NB4 (cell line): ENCODE measurements at places on chromosomes 6 and 20.
A peak's percentile ranks its signal among the peaks of the same experiment; 100 is the strongest.

DNA sequence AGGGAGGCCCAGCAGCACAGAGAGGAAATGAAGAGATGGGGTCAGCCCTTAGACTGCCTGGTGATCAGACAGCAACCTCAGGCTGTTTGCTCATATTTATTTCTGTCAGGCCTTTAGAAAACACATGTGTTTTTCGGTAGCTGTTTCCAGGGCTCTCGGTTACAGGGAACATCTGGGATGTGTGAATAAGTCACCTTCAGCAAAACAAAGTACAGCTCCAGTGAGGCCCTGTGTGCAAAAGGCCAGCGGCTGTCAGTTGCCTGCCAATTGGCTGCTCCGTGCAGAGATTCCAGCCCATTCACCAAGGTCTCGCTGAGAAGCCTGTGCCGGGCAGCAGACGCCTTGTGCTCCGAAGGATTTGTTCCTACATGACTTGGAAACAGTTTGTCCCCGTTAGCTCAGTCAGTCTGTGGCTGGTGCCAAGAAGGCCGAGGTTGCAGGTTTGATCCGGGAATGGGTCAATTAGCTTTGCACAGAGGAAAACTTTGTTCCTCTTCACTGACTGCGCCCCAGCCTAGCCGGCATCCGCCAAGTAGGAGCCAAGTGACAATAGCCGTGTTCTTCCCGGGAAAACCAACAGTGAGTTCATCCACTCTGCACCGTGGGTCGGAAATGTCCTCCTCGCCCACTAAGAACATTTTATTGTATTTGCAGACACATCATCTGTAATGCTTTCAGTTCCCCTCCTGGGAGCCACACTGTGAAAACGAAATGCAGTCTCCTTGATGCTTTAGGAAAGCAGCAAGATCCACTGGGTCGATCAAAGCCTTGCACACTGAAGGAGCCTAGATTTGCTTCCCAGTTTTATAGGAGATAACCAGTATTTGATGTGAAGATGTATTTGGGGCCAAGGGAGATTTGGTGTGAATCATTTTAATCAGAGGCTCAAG lies 315.4 kb upstream of the CDYL start:
- no peak for DNase-seq

DNA sequence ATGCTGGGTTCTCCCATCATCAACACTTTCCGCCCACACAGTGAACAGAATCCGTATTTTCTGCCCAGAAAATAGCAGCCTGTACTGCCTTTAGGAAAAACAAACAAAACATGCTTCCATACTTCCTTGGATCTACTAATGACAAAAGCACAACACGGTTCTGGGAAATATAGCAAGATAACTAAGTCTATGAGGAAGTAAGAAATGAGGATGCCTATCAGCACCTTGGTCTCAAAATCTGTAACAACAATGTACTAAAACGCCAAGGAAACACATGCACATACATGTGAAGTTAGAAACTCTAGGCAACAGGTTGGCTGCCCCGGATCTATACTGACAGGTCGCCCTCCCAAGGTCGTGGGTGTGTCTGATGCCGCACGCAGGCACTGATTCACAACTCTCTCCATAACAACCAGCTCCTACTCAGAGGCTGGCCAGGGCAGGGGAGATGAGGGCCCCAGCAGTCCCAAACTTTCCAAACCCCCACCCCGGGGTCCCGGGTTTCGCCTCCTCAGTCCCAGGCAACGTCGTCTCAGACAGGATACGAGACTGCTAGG lies 710 bp downstream of the BTBD9 start:
- peak; percentile 40 for DNase-seq

DNA sequence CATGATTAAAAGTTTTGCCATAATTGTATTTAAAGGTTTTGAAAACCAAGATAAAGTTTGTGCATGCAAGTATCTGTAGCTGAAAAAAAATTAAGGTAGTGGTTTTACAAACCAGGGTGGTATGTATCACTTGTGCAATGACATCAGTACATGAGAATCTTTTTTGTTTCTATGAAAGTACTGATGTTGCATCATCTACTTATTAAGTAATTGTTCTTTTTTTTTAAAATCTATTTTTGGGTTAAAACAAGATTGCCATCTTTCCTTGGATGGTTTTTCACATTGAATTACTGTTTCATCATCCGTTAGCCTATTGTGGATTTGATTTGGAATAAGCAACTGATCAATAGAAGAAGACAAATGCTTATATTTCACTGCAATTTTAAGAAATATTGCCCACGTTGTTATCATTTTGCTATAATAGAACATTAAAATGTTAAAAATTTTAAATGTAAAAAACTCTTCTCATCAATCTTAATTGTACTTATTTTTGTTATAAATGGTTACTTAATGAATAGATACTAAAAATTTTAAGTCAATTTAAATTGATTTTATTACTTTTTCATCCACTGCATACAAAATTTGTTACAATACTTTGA lies 39.8 kb upstream of the TAGAP start:
- DNase-seq: peak; percentile 66

DNA sequence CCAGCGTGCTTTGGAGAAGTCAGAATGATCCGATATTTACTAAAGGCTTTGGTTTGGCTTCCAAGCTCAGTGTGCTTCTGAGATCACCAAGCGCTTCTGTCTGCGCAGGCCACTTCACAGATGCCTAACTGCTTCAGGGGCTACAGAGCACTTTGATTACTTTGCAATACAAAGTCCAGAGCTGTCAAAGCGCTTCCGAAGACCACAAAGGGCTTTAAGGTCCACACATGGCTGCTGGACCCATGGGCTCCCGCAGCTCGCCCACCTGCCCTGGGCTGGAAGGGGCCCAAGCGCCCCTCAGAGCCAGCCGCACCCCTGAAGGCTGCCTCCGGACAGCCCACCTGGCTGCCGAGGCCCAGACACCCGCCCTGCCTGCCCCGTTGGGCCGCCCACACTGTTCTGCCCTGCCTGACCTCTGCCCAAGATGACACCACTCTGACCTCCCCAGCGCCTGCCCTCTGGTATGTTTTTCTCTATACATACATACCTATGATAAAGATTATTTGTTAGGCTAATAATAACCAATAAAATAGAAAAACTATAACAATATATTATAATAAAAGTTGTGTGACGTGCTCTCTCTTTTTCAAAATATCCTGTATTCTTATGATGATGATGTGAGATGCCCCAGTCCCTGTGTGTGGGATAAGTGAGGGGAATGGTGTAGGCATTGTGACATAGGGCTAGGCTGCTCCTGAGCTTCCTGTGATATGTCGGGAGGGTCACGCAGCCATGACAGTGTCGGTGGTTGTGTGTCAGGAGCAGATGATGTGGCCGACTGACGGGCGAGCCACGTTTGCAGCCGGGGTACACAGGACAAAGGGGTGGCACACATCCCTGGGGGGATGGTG lies 22.6 kb downstream of the DYNLT1 start:
- no peak for DNase-seq

- DNase-seq: no peak
Observed at GRCh38 chr6:30350524-30350923, 5.6 kb downstream of the RPP21 start.

- DNase-seq: no peak
Observed at GRCh38 chr6:1524040-1524480, 85.7 kb upstream of the FOXC1 start.

DNA sequence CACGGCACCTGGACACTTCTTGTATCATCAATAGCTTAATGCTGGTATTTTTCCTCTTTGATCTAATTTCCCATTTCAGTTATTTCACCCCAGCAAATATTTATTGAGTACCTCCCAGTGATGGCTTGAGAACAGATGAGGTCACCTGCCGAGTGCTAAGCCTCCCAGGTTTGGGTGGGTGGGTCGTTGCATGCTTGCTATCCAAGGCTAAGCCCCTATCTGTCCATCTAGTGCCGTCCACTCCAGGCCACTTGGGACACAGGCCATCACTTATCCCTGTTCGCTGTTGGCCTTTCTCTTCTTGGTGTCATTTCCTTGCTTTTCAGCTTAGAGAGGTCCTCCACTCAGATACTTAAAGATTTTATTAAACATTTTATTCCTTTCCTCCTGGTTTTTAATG lies 10.8 kb upstream of the NNAT start:
- DNase-seq: no peak

GRCh38 chr20:50462093-50462690 lies 48.0 kb upstream of the PTPN1 start:
- DNase-seq: no peak

DNA sequence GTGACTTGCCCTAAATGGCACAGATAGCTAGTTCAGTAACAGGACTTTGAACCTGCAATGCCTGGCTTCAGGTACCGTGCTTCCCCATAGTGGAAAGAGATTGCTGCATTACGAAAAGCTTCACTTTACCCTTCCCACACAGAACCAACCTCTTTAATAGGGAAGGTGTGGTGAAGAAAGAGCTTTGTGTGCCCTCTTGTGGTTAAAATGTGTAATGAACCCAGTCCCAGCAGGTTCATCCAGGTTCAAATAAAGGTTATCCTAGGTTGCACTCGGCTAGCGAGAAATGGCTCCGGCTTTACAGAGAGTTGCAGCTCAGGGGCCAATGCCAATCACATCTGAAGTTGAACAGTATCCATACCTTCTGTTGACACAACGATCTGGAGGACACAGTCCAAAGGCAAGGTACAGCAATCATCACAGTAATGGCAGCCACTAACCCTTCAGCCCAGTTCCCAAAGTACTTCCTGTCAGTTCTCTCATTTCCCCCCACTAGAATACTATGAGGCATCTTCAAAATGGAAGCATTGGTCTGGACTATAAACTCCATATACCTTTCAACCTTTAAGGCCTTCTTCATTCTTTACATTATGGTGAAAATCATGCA lies 3.0 kb downstream of the DEFB115 start:
- DNase-seq: peak; percentile 63

DNA sequence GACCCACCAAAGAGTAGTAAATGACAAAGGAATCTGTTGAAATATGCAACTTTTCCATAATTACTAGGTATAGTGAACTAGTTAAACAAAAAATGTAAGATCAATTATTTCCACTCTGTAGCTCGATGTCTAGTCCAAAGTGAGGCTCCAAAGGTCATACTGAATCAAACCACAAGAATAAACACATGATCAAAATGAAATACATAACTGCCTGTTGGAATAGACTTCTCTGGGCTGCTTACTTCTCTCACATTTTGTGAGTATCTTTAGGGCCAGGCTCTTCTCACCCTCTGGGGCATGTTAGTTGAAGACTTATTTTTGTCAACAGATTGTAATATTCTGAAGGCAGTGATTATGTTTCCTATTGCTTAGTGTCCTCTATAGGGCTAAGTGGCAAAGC lies 103.7 kb upstream of the TMEM170B start:
- no peak for DNase-seq

- DNase-seq: no peak
Observed at GRCh38 chr6:35589904-35590303, 77.2 kb upstream of the TULP1 start.

- no peak for DNase-seq
Observed at GRCh38 chr6:130432838-130433237, 67.0 kb downstream of the TMEM200A start.

- no peak for DNase-seq
Observed at GRCh38 chr6:26554447-26554696, 16.2 kb downstream of the HMGN4 start.

DNA sequence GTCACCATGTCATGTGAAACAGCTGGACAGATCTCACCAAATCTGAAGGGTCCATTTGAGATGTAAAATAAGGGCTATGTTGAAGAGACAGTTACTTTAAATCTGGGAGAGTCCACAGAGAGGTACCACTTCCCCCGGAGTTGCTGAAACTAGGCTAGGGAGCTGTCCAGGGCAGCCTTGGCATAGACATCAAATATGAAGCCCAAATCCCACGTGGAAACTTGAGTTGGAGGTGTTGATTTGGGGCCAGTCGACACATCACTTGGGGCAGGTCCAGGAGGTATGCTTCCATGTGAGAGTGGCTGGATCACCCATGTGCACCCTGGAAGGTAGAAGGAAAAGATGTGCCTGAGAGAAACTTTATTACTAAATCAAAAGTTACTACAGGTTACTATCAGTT lies 12.0 kb upstream of the SERPINB9 start:
- no peak for DNase-seq
